Stimulated activated CD4-positive, alpha-beta T cell treated with anti-CD3 and anti-CD28 coated beads, Interleukin-2, amount 100 ng/mL, for 4 hours (primary cell): ENCODE measurements at places on chromosomes 7 and 10.

DNA sequence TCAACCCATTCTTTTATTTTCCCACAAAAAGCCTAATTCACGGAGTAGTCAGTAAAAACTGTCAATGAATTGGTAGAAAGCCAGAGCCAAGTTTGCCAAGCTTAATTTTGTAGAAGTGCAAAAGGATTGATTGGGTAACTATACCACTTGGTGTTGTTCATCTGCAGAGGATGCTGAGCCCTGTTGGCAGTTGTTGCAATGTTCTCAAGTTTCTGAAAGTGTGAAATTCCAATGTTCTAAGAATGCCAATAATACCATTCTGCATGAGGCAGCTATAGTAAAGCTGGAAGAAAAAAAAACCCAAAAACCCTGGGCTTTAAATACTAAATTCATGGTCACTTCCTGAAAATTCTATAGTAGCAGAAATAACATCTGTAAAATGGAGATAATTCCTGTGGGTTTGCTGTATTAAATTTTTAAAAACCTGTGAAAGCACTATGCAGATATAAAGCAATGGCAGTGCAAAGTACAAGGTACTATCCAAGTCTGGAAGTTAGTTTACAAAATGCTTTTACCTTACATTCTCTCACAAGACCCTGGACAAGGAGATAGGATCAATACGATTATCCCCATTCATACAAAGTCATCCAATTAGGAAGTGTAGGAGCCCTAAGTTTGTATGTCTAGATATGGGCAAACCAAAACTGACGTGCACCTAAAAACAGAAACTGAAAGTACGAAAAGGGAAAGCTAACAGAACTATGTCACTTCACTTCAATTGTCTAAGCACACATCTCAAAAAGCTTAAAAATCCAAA lies 6.0 kb upstream of the PON1 start:
- DNase-seq = no peak

GRCh38 chr10:74925291-74925690 lies 98.9 kb downstream of the KAT6B start:
- DNase-seq = no peak

DNA sequence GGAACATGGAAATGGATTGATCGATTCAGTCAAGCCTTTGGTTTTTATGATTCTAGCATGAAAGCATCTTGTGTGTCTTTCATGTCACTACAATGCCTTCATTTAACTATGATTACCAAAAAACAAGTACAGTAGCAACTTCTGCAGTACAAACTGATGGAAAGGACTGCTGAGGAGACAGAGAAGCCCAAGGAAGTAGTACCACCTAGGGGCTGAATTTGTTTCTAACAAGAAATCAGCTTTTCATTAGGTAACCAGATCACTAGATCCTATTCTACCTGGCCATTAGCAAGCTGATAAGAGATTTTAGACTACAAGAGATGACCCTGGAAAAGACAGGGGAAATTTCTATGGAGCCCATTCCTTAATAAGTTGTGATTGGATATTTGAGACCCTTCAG lies 3.2 kb upstream of the IFIT1 start:
- no peak for DNase-seq

DNA sequence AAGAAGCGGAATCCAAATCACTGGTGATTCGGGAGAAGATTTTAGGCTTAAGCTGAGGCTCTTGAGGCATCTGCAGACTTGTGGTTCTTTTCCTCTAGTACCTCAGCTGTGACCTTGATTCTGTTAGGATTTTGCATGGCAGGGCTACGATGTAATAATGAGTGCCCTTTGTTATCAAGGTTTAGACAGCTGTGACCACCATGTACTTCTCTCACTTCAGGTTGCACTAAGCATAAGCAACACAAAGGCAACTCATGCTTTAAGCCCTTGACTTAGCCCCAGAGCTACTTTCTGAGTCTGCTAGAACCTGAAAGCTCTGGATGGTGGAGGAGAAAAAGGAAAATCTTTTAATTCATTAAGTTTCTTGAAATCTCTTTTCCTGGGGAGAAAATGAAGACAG lies 1052.3 kb upstream of the PHF14 start:
- DNase-seq = no peak

DNA sequence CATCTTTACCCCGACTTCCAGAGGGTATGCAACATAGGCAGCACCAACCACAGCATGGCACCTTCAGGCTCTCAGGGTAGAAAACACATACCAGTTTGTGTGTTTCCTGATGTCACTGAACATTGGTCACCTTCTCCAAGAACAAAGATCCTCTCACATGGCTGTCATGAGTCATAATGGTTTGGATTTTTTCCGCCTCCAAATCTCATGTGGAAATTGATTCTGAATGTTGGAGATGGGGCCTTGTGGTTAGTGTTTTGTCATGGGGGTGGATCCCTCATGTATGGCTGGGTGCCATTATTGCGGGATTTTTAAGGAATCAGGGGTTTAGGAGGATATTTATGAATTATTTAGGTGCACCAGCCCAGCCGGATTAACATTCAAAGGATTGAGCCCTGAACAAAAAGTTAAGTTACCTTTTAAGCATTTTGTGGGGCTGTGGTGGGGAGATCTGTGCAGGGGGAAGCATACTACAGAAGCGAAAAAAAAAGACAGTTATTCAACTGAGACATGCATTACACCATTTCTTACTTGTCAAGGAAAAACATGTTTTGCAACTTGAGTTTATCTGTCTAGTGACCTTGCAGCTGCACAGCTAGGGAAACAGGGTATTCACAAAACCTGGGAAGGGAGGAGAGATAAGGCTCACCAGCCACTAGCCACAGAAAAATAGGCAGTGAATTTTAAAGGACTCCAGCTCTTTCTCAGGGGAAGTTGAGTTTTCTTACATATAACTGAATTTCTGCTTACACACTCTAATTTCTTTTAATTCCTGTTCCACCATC lies 774.1 kb upstream of the AUTS2 start:
- no peak for DNase-seq

DNA sequence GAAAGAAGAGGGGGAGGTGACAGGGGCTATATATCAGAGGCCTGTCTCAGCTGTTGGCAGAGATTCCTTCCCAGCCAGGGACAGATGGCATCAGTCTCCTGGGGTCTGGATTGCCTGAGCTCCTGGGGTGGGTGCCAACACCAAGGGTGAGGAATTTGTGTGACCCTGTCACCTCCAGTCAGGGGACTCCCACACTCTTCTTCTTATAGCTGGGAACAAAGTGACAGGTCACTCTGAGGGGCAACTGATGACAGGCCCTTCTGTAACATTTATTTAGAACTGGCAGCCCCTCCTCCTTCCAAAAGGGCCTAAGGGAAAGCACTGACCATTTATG lies 53.7 kb upstream of the DUSP5 start:
- DNase-seq = no peak

DNA sequence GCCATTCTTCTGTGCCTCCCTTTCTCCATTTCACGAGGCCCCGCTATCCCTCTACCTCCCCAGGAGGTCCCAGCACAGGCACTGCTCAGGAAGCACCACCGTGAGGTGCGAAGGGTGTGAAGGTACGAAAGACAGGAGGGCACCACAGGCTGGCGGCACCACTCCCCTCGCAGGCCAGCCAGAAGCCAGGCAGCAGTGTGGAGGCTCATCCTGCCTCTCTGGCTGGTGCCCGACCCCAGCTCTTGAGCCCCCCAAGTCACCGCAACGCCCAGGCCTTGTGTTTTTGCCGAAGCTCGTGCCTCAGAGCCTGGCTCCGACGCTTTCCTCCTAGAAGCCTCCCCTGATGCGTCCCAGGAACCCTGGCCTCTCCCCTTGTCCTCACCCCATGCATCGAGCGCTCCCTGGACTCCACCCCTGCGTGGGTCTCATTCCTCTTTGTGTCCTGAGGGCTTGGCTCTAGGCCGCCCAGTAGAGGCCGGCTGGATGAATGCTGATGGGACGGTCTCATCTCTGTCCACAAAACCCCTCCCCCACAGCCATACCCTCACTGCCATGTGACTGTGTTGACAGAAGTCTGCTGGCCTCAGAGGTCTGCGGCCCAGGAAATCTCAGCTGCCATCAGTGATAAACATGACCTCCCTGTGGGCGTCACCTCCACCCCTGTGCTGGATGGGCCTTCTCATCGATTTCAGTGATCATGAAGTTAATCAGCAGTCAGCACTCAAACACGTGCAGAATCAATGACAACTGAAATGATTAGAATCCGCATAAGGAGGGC lies 19.3 kb downstream of the BRI3 start:
- no peak for DNase-seq

DNA sequence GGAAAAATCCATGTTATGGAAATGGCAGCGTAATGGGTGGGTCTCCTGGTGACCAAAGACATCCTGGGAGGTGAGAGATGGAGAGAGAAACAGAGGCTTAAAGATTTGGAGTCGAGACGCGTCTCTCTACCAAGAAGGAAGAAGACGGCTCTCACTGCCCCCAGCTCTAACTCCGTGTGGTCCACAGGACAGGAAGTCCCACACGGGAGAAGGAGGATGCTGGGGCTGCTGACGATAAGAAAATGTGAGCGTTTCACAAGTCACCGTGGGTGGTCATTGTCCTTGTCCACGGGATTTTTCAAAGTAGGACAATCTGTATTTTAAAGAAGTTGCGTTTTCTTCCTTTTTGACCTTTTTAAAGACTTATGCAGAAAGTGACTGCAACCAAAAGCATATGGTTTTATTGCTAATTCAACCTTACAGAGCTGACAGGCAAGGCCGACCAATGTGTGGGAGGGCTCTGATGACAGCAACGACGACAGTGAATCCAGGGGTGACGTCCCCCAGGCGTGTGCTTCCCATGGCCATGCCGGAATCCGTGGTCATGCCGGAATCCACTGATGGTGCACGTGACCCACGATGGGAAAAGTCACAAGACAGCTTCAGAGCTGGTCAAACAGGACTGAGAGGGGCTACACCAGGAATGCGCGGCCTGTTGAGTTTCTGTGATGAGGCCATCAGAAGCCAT lies 341.2 kb downstream of the PTPRN2 start:
- no peak for DNase-seq

- DNase-seq = no peak
These were observed 211.6 kb downstream of the SFMBT2 start for GRCh38 chr10:7199152-7199760.

- no peak for DNase-seq
These were observed 679 bp downstream of the LRRC20 start for GRCh38 chr10:70381471-70382421.

DNA sequence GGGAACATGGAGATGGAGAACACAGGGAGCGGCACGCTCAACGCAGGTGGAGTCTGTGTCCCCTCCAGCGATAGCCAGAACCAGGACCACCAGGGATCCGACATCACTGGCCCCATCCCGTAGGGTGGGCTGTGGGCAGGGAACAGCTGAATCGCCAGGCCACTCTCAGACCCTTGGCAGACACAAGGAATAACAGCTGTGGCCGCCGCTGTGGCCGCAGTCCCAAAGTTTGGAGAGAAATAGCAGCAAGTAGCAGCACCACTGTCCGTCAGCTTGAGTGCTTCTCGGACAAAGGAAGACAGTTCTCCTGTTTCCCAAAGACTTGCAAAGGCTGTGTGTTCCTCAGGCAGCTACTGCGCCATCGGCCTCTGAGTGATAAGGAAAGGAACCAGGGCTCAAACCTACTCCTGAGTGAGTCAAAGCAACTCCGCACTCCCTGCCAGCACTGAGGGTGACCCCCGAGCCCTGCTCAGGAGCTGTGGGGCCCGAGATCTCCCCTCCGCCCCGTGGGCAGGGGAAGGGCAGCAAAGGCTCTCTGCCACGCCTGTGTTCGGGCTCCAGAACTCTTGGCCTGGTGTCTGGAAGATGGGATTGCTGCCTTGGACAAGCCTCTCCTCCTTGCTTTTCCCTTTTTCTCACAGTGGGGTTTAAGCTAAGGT lies 82.3 kb upstream of the FAM20C start:
- DNase-seq = no peak

DNA sequence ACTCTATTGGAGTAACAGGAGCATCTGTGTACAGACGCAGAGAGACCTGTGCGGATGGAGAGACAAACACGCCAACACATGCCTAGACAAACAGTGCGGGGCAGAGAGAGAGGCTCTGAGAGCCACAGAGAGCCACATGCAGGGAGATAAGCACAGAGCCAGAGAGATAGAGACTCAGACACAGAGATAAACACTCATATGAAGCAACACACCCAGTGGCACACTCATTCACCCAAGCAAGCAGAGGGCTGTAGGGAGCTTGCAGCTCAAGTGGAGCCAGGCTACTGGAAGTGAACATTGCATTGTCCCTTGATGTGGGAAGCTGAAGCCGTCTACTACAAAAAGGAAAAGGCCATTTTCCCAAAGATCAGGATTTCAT lies 46.6 kb upstream of the PODXL start:
- no peak for DNase-seq

DNA sequence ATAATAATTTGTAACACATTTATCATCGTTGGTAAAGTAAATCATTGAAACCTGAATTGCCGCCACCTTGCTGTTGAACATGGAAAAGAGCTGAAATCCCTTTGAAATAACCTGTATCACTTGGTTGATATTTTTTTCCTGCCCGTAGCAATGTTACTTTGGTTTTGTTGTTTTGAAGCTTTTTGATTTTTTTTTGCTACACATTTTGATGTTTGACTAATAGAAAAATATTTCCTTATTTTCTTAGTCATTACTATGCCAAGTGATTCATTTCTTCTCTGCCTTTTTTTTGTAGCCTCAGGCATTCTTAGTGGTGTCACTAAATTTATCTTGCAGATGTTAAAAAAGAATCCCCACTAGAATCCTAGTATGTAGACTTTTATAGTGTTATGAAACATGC lies 235.1 kb upstream of the MEOX2 start:
- DNase-seq = no peak

DNA sequence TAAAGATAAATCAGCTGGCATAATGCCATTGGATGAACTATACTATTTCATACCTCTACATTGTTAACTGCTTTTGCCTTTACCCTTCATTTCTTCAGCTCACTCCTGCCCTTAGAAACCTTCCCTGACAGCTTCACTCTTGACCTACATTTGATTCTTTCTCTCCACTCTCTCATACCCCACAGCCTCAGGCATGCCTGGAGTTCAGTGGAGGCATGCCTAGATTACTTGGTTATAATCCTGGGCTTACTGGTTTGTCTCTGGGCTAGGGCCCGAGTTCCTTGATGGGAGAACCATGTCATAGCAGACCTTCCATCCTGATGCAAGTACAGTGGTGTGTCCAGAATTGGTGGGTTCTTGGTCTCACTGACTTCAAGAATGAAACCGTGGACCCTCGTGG lies 8.4 kb upstream of the CDHR3 start:
- no peak for DNase-seq

- DNase-seq = no peak
These were observed 66.9 kb upstream of the TFEC start for GRCh38 chr7:116097365-116098009.

GRCh38 chr7:121343302-121343701 lies 14.5 kb downstream of the WNT16 start:
- DNase-seq = no peak

DNA sequence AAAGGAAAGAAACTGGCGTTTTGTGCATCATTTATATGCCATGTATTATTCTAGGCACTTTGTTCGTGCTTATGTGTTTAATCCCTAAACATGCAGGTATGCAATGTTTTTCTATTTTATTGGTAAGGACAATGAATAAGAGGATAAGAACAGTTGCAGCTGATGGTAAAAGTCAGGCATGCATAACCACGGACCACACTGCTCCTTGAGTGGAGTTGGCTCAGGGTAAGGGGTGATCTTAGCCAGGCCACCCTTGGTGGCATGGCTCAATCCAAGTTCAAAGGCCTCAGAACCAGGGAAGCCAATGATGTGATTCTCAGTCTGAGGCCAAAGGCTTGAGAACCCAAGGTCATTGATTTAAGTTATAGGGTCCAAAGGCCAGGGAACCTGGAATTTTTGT lies 1068.1 kb downstream of the NRG3 start:
- DNase-seq = no peak
